T47D (cell line): ENCODE measurements at places on chromosomes 3 and 15.

DNA sequence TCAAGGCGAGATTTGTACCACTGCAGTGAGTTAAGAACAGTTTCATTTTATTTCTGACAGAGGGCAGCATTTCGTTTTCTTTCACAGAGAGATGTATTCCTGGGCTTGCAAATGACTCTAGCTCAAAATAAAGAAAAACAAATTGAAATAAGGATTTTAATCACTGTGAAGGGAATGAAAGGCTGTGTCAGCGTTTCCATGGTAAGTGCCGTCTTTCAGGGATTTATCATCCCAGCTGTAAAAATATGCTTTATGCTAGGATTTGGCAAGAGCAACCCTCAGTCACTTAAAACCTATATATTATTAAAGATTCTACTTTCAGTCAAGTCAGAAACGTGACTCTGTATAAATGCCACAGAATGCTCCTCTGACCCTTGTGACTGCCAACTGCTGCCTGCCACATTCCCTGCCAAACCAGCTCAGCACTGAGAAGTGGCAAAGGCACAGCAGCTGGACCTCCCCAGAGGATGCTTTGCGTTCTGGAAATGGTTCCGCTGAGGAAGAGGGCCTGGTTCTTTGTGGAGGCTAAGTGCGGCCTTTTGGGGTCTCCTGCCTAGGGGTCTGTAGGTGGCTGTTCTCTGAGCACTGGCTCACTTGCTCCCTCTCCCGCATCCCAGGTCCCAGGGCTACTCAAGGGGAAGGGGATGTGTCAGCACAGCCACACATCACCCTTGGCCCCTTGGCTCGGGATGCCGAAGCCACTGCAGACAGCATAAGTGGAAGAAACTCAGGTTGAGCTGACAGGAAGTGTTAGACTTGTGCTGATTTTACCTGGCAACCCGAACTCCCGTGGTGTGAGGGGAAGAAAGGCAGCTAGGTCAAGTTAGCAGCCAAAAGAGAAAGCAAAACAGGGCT lies 56.6 kb upstream of the POMGNT2 start:
- peak; percentile 26 for DNase-seq

GRCh38 chr3:165070682-165071081 lies 7.6 kb downstream of the SI start:
- peak; percentile 47 for DNase-seq

- no peak for DNase-seq
These were observed 17.0 kb downstream of the ANKDD1A start for GRCh38 chr15:64928626-64929220.

- no peak for DNase-seq
These were observed 61.0 kb downstream of the SEMA6D start for GRCh38 chr15:47778263-47778770.

DNA sequence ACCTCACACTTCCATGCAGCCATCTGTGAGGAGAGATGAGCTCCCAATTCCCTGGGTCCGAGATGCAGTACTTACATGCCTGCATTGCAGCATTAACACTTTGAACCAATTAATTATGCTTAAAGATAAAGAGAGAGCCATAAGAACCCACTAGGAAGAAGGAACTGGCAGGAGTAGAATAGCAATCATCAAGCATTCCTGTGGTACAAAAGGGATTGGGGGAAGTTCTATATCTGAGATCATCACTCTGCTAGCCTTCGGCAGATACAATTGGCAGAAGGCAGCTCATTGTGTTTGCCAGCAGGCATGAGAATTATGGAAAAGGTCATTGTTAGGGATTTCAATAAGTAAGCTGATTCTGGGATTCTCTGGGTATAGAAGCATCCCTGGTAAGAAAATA lies 891.4 kb downstream of the NTRK3 start:
- no peak for DNase-seq

- DNase-seq = no peak
These were observed 38.2 kb upstream of the SNRK start for GRCh38 chr3:43248185-43248583.

GRCh38 chr15:50046159-50046558 lies 72.9 kb downstream of the ATP8B4 start:
- no peak for DNase-seq

DNA sequence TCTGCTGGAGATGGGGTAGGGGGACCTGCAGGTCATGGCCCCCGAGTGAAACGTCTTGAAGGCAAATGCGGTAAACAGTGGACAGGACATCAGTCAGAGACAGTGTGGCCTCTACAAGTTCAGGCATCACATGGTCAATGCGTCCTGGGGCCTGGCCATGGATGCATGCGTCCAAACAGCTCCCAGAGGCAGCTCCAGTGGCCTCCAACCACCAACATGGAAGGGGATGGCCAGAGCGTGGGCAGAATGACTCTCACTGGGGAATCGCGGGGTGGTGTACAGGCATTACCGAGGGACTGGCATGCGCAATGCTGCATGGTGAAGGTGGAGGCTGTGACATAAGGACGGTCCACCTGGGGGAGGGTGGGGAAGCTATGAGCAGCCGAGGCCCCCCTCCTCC lies 35.6 kb upstream of the IQSEC1 start:
- no peak for DNase-seq

DNA sequence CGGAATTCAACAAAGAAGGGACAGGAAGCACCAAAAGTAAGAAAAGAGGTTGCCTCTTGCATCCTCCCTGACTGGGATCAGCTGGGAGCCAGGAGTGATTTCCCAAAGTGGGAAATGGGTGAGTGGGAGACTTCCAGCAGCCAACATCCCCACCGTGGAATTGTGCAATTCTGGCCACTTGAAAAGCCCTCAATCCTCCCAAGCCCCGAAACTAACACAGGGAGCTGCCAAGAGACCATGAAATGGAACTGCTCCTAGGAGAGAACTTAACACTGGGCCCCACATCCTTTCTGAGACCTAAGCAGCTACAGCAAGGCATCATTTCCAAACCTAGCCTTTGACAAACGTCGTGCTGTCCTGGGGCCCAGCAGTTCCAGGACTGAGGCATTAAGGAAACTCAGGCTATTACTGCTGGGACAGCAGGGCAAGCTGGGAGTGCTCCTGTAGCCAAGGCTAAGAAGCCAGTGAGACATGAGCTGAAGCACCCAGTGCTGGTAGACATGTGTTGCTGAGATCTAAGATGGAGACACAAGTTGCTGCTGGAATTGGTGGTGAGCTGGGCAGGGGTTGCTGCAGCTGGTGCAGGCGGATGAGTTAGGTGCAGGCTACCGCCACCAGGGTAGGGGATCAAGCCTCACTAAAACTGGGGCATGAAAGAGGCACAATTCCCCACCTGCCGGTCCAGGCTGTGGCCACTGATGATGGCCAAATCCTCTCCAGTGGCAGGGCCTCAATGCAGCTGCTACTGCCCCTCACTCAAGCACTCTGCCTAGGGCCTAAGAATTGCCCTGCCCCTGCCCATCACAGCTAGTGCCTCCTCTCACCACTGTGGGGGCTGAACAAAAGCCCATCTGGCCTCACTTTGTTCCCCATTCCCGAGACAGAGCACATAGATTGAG lies 43.9 kb downstream of the ALDH1A2 start:
- no peak for DNase-seq
